ENCODE measurements at places on chromosomes 3 and 15. TPM values are rescaled to one million over a fixed set of nuclear protein-coding genes. Genes with fewer than 3 reads are reported as not detected.

- no peak for DNase-seq
These were observed 45.0 kb upstream of the FAH start for GRCh38 chr15:80107774-80108173.

DNA sequence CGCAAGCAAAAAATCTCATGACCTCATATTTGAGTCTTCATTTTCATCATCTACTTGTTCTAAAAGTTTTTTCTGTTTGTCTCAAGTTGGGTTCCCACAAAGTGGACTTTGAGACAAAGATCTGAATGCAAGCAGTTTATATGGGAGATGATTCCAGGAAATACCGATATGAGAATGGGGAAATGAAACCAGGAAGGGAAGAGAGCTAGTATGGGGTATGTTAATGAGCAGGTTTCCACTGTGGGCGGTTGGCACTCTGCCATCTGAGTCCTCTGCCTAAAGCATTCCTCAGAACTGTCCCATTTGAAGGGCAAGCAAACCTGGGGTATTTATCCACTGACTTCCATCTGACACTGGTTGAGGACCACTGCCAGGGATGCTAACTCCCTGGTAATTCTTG, 8.8 kb downstream of the ADPRH start:
- no peak for DNase-seq

GRCh38 chr3:141798448-141798845, 35.2 kb downstream of the GRK7 start:
- DNase-seq = no peak

- no peak for DNase-seq
These were observed 32.2 kb upstream of the FMN1 start for GRCh38 chr15:33226559-33227181.

The CHRFAM7A gene
- total RNA-seq = 3.6 TPM

The GPR27 gene
- 2.7 TPM for total RNA-seq

The UPK1B gene
- total RNA-seq = 141 TPM

All from urinary bladder (tissue), 4 donors.